ENCODE measurements at places on chromosomes 2 and 18.

GRCh38 chr18:48006415-48007175 lies 76.1 kb upstream of the SMAD2 start:
- DNase-seq, result no peak

- DNase-seq, result no peak
Observed at GRCh38 chr18:8063733-8064132, 496.6 kb downstream of the PTPRM start.

DNA sequence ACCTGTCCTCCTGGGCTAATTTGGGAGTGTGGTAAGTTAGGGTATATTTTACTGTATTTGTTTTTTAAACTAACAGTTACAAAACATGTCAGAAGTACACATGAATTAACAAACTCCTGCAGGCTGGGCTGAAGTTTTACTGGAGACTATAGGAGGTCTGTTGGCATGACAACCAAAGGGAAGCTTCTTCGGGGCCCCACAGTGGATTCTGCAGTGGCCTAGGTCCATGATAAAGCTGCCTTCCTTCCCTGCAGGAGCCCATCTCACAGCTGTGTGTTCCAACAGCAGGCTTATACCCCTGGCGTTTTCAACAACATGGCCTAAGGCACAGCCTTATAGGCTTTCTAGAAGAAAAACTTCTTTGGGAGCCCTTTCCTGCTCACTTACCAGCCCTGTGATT lies 128.0 kb upstream of the SETBP1 start:
- no peak for DNase-seq

DNA sequence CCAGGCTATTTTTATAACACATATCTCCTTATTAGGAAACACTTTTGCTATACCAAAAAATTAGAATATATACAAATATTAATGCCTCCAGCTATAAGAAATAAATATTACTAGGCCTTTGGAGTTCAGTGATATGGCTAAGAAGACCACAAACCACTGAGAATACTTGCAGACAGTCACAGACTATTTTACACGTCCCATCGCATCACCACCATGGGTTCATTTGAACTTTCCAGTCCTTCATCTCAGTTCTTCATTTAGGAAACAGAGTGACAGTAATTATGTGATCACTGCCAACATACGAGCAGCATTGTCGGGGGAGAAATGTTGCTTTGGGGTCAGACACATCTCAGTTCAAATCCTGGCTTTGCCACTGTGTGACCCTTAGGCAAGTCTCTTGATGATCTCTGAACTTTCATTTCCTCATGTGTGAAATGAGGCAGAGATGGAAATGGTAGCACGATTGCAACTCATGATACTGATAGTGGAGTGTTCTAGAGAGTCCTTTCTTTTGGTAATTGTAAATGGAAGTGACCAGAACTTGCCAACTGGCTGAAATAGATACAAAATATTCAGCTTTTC lies 138.9 kb upstream of the NRP2 start:
- DNase-seq, result no peak

DNA sequence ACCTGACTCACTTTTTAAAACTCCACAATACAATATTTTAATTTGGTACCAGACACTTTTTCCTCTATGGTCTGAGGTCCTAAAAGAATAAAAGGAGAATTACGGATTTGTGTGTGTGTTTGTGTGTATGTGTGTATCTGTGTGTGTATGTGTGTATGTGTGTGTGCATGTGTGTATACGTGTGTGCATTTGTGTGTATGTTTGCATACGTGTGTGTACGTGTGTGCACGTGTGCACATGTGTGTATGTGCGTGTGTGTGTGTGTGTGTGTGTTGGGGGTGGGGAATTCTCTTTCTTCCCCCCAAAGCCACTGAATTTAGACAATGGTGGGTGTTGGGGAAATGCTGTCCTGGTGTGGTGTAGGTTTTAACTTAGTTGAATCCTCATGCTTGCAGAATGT lies 807.7 kb upstream of the SALL3 start:
- no peak for DNase-seq

GRCh38 chr18:48230467-48231113 lies 178.6 kb downstream of the ZBTB7C start:
- DNase-seq, result no peak

GRCh38 chr2:172817411-172817810 lies 81.8 kb downstream of the RAPGEF4 start:
- DNase-seq, result no peak

- DNase-seq, result no peak
Observed at GRCh38 chr2:159089543-159089942, 121.1 kb downstream of the TANC1 start.

DNA sequence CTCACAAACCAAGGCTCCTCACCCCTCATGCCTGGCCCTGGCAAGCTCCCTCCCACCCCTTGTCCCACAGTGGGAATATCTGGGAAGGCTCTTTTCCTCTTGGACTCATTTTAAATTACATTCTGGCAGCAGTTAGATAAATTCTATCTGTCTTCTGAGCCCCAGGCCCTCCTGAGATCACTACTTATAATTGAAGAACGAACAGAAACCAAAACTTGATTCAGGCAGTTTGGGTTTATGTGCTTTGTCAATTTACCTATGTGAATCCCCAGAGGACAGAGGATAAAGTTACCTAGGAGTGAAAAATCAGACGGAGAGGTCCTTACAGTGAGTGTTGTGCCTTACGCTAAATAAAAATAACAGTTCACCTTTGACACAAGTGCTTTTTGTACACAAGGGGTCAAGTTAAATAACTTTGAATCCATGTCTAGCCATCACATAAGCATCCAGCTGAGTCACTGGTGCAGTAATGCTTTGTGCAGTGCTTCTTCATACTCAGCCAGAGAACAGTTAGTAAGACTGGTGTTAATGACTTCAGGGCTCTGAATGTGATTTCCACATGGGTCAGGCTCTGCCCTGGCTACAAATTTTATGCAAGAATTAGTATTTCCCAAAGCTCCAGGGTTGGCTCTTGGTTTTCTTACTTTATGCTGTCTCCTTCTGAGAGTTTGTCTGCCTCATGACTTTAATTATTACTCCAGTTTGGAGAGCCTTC lies 329.3 kb downstream of the INSIG2 start:
- no peak for DNase-seq

GRCh38 chr18:56388571-56388970 lies 249.8 kb downstream of the TXNL1 start:
- DNase-seq, result no peak

GRCh38 chr2:28801726-28802125 lies 8.9 kb upstream of the SPDYA start:
- DNase-seq, result no peak

DNA sequence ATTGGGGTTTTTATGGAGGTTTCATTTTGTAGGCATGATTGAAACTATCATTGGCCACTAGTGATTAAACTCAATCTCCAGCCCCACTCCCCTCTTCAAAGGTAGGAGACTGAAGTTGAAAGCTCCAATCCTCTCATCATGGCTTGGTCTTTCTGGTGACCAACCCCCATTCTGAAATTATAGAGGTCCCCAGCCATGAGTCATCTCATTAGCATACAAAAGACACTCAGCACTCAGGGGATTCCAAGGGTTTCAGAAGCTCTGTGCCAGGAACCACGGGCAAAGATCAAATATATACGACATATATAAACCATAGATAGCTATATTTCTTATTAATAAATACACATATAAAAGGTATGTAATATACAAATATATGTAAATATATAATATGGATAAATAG lies 256.0 kb upstream of the POU3F3 start:
- DNase-seq, result no peak

Data from activated T-cell treated with anti-CD3 and anti-CD28 coated beads for 24 hours (primary cell).